ENCODE measurements at places on chromosomes 4 and X. TPM values are rescaled to one million over a fixed set of nuclear protein-coding genes. Genes with fewer than 3 reads are reported as not detected.

Gene FGF2
- 1.8 TPM for polyA plus RNA-seq

- DNase-seq, result no peak
These were observed 306.5 kb upstream of the LDB2 start for GRCh38 chr4:17204908-17205307.

DNA sequence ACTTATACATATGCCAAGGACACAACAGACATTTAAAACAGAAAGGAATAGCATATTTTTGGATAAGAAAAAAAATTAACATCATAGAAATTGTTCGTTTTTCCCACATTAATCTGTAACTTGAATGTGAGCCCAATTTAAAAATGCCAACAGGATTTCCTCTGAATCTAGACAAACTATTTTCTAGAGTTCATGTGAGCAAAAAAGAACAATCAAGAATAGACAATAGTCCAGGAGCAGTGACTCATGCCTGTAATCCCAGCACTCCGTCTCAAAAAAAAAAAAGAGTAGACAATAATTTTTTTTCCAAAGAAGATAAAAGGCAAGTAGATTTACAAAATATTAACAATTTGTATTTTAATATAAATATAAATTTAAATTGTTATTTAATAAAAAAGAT lies 73.7 kb upstream of the DUSP21 start:
- DNase-seq, result peak; percentile 3

DNA sequence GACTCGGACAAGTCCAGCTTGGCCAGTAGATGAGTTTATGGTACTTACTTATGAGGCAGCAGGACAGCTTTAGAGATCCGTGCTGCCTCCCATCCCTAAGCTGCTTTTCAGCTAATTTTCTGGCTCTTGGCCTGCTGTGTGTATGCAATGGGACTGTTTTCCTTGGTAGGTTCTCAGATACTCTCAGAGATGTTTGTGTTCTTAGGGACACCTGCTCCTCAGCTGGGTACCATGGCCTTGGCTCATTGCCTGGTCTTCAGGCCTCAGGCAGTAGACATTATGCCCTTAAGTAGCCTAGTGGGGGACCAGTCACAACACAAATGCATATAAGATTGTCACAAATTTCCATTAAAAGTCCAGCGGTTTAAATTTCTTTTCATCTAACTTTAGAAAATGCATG lies 688.0 kb downstream of the PCDH7 start:
- no peak for DNase-seq

GRCh38 chr4:171432536-171432935 lies 380.7 kb upstream of the GALNTL6 start:
- DNase-seq, result no peak

- no peak for DNase-seq
These were observed 115.4 kb upstream of the EMCN start for GRCh38 chr4:100633269-100633668.

- DNase-seq, result no peak
These were observed 1.1 kb downstream of the NFXL1 start for GRCh38 chr4:47913330-47913729.

Gene SLC2A9
- polyA plus RNA-seq, result 5.2 TPM

DNA sequence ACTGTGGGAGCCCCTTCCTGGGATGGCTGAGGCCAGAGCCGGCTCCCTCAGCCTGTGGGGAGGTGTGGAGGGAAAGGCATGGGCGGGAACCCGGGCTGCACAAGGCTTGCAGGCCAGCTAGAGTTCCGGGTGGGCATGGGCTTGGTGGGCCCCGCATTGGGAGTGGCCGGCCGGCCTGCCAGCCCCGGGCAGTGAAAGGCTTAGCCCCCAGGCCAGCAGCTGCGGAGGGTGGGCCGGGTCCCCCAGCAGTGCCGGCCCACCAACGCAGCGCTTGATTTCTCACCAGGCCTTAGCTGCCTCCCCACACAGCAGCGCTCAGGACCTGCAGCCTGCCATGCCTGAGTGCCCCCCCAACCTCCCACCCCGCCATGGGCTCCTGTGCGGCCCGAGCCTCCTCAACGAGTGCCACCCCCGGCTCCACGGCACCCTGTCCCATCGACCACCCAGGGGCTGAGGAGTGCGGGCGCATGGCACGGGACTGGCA lies 78.0 kb downstream of the COX7B2 start:
- DNase-seq, result no peak

DNA sequence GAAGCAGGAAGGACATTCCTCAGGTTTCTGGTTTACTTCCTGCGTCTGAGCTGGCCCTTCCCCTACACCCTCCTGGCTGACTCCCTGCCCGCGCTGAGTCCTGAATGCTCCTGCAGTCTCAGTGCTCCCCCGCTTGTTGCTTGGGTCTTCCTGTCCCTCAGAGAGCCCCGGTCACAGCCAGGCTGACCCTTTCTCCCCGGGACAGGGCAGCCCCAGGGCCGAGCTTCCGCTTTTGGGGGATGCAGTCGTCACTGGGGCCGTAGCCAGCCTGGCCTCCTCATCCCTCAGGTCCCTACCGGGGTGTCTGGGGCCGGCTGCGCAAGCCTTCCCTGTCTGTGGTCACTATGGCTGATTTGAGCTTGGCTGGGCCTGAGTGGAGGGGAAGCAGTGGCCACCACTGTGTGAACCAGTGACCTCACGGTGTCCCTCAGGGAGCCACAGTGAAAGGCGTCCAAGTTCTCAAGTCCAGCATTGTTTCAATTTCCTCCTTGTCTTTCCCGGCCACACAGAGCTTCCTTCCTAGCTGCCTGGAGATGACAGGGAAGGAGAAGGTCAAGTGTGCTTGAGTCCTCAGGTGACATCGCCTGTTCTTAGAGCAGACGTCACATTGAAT lies 34.1 kb upstream of the ASMTL start:
- DNase-seq, result no peak

DNA sequence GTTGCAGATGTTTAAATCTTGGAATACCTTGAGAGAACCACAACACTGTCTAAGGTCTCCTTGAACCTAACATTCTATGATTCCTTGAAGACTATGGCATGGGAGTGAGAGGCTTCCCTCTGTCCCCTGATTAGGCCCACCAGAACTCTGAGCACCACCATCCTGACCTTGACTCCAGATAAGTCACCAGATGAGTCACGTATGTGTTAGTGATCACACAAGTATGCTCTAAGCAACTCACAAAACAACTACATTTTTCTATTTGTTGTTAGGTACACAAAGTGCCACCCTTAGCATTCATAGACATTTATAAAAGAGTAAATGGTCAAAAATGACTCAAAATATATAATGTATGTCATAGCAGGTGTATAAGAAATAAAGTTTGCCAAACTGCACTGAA lies 252.9 kb upstream of the CXXC4 start:
- no peak for DNase-seq

Gene SLC9B1
- 1.2 TPM for polyA plus RNA-seq

Gene HPSE
- 4.3 TPM for polyA plus RNA-seq

DNA sequence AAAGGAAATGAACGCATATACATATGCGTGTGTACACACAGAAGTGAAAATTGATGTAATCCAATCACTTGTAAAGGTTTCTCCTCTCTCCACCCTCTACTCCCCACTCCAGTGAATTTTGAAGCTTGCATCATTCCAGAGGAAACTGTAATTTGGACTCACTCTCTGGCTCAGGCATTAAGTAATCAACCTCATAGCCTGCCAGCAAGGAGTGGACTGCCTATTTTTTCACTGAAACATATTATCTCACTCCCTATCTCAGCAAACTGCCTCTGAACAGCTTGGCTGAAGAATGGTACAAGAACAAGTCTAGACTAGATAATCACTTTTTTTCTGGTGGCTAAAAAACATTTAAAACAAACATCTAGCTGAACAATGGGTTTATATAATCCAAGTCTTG lies 124.2 kb downstream of the C4orf51 start:
- DNase-seq, result no peak

DNA sequence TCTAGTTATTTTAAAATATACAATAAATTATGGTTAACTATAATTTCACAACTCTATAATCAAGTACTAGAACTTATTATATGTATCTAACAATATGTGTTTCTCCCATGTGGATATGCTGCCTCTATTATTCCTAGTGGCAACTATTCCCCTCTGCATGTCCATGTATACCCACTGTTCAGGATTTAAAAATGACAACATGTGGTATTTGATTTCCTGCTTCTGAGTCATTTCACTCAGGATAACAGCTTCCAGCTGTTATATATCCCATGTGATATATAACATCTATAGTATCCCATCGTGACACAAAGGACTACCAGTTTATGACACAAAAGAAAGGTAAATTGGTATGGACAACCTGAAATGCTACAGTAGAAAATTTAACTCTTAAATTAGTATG lies 167.4 kb upstream of the TACR3 start:
- no peak for DNase-seq

Gene SASH3
- polyA plus RNA-seq, result 2.0 TPM

DNA sequence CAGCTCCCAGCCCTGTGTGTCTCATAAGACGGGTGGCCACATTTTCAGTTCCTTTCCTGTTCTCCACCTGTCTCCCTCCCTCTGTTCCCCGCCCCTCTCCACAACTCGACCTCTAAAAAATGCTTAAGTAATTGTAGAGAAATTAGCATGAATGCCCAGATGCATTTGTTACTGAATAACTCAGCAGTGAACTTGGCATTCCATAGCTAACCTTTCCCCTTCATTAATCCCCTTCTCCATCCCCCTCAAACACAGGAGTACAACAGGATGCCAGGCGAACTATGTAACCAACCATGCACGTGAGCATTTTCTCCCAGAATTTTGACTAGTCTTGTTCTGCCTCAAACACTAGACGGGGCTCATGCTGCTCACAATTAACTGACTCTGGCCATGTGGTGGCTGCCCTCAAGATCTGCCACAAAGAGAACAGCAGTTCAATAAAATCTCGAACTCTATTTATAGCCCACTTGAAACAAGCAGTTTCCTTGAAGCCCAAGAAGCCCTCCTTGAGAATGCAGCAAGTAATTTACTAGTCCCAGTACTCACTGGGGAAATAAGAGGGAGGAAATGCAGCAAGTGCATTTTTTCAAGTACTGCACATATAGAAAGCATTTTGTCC lies 351.2 kb downstream of the ARHGAP24 start:
- DNase-seq, result peak; percentile 85

Gene SUPT20HL2
- not detected for polyA plus RNA-seq

GRCh38 chr4:185840201-185840600 lies 28.2 kb upstream of the SORBS2 start:
- DNase-seq, result no peak

- no peak for DNase-seq
These were observed 28.1 kb upstream of the NYX start for GRCh38 chrX:41419082-41419481.

GRCh38 chrX:30343206-30343605 lies 34.0 kb upstream of the NR0B1 start:
- DNase-seq, result no peak

Measured in brain (organoid and tissue), 16 donors.